SW480 (cell line): ENCODE measurements at places on chromosomes 5 and 9.

- DNase-seq = no peak
Measured at GRCh38 chr5:95331358-95331757, 46.5 kb upstream of the MCTP1 start.

- no peak for DNase-seq
Measured at GRCh38 chr5:18984559-18985080, 1003.4 kb downstream of the CDH18 start.

GRCh38 chr5:314676-315487 lies 6.6 kb upstream of the AHRR start:
- no peak for DNase-seq

DNA sequence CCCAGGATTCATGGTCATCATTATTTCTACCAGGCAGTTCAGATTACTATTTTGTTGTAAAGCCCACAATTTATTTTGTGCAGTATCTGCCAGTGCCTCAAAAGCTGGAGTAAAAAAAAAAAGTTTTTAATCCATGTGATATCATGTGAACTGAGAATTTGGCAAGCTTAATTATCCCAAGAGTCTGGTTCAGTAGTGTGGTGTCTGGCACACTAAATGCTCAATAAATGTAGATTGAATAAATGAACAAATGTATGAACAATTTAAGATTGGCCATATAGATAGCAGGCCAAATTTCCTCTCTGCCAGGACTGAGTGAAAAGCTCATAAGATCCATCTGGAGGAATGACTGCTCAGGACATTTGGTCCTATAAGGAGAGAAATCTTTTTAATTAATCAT lies 533.0 kb downstream of the TLE1 start:
- no peak for DNase-seq

DNA sequence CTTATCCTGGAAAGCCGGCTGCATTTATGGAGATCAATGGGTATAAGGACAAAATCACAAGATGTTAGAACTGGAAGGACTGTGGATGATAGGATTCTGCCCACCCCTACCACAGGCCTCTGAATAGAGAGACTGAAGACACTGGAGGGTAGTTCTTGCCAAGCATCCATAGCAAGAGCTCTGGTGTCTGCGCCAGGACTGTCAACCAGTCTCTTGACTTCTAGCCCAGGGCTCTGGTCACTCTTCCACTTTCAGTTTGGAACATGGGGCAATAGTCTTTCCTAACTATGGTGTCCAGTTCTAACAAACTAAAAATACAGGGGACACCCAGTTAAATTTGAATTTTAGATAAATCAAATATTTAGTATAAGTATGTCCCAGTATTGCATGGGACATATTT lies 23.4 kb downstream of the LARP1 start:
- no peak for DNase-seq

DNA sequence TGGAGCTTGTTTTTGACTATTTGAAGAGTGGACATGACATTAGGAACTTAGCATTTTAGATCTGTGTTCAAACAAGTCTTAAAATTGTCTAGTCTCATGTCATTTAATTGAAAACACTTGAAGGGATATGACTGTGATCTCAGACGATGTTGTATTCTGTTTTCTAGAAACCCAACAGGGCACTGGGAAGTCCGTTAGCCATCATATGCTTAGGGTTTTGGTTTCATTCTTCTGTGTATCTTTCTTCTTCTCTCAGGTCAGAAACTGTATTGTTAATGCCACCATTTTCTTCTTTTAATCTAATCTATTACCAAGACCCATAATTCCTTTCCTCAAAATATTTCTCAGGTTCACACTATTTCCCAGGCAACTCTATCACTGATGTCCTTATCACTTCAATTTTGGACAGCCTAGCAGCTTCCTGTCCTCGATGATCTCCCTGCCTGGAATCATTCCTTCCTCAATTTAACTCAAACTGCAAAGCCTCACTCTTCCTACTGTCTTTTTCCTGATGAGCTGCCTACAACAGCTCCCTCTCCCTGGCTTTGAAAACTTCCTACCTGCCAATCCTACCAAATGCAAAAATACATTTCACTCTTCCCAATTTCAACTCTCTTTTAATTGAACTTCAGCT lies 77.7 kb downstream of the MEF2C start:
- no peak for DNase-seq

GRCh38 chr5:38755181-38755580 lies 90.6 kb upstream of the OSMR start:
- no peak for DNase-seq
